ENCODE measurements at places on chromosomes 3 and 15. TPM values are rescaled to one million over a fixed set of nuclear protein-coding genes. Genes with fewer than 3 reads are reported as not detected.

Gene CCDC54
- not detected for total RNA-seq

Gene TM4SF18
- total RNA-seq = not detected

GRCh38 chr3:183378545-183378944, 49.9 kb downstream of the MCF2L2 start:
- no peak overlapping the region for H3K4me3 ChIP-seq
- H3K36me3 ChIP-seq = no peaks in the 10 kb centered on the region
- peaks cover 39% of the 10 kb centered on the region for H3K4me1 ChIP-seq

DNA sequence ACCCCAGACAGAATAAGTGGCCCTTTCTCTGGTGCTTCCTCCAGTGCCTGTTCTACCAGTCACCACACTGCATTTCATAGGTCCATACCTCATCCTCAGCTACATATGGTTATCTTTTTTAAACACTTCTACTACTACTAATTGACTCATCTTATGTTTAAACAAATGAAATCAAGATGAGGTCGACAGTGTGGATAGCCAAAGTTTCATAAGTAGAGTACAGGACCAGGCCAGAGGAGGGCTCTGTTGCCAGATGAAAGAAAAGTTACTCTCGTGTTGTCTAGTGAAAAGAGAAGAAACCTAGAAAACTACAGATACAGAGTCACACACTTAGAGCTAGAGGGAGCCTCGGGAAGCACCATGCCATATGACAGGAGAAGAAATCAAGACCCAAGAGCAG, 296.1 kb downstream of the VPS13C start:
- H3K27ac ChIP-seq = no peak overlapping the region
- no peak for DNase-seq
- no peaks in the 10 kb centered on the region for H3K27me3 ChIP-seq

DNA sequence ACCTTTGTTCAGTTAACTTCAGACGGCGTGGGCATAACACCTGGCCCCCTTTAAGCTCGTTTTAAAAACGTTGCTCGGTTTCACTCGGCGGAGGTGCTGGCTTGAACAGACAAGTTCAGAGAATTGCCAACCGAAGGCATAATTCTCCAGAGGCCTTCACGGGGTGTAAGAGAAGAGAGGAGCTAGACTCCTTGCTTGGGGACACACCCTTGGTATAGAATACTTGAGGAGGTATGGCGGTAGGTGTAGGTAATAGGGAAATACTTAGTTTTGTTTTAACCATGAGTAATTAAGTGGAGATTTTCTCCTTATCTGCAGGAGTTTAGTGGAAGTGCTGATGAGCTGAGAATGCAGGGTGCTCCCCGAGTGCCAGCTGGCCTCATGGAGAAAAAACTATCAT, 921 bp downstream of the FBXL2 start:
- H3K4me3 ChIP-seq = no peak overlapping the region
- H3K27me3 ChIP-seq = no peaks in the 10 kb centered on the region
- no peak for DNase-seq
- no peaks in the 10 kb centered on the region for H3K4me1 ChIP-seq
- H3K36me3 ChIP-seq = no peaks in the 10 kb centered on the region
- H3K27ac ChIP-seq = no peak overlapping the region

DNA sequence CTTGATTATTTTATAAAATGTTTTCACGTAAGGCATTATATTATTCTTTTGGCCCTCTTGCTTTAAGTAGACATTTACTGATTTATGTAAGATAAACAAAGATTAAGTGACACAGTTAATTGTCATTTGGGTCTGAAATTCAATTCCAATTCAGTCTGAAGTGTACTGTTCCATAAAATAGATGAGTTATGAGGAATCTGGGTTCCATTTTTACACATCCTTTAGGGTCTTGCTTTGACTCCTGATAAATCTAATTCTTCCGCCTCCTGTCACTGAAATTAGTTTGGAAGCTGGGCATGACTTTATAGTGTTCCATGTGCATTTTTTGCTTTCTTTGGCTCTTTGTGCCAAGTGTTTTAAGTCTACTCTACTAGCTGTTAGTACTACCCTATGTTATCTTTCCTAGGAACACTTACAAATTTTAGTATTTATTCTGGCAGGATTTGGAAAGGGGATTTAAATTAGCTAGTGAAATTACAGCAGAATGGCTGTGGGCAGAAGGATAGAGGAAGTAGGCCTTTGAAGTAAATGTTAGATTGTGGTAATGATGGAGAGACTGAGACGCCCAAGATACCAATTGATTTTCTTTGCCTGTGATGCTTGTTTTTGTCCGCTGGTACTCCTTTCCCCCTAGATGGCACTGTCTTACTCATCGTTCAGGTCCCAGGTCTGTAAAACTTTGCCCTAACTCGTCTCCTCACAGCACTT, 14.3 kb downstream of the ARL8B start:
- peaks cover 11% of the 10 kb centered on the region for H3K4me1 ChIP-seq
- peak; percentile 77 for DNase-seq
- 0 out of 2 replicates have a peak overlapping the region, but pooled peaks have one; percentile 15 for H3K27ac ChIP-seq
- no peaks in the 10 kb centered on the region for H3K27me3 ChIP-seq
- no peak overlapping the region for H3K4me3 ChIP-seq

GRCh38 chr3:72510247-72510646, 338.0 kb downstream of the SHQ1 start:
- no peaks in the 10 kb centered on the region for H3K36me3 ChIP-seq
- no peaks in the 10 kb centered on the region for H3K4me1 ChIP-seq
- H3K27ac ChIP-seq = no peak overlapping the region
- no peaks in the 10 kb centered on the region for H3K27me3 ChIP-seq
- H3K4me3 ChIP-seq = no peak overlapping the region
- no peak for DNase-seq

Measured in Karpas-422 (cell line).